ENCODE measurements at places on chromosomes 5 and 9.

- no peak for DNase-seq
Measured at GRCh38 chr5:176550275-176550831, 1.2 kb downstream of the CDHR2 start.

GRCh38 chr9:120538339-120538738, 41.6 kb downstream of the CDK5RAP2 start:
- DNase-seq, result peak; percentile 44

GRCh38 chr9:979983-980382, 3.5 kb downstream of the DMRT3 start:
- no peak for DNase-seq

DNA sequence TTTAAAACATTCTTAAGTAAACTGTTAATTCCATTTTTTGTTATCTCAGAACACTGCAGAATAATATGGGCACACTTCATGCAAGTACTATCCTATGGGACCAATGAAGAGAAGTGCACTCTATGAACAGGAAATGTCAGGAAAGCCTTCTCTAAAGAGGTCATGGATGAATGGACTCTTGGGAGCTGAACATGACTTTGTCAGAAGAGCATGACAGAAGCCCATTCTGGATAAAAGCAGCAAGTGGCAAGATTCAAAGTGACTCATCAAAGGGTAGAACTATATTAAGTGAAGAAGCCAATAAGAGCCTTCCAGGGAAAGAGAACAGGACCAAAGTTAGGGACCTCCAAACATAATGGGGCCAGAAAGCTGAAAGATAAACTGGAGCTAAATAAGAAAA, 94.0 kb downstream of the RAPGEF6 start:
- peak; percentile 18 for DNase-seq

DNA sequence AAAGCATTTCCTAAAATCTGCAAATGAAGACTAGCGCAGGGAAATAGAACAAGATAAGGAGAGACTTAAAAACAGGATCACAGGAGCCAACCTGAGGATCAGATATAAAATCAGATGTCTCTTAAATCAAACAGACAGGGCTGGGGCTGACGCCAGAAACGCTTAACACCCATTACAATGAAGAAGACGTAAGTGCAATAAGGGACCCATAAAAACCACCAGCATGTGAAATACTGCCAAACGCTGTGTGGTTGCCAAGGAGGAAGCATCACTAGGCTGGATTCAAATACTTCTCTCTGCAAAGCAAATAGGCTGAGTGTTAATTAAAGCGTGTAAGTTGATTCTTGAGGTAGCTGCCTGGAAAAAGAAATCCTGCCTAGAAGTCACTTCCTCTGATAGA, 74.4 kb upstream of the ATP10B start:
- peak; percentile 8 for DNase-seq

DNA sequence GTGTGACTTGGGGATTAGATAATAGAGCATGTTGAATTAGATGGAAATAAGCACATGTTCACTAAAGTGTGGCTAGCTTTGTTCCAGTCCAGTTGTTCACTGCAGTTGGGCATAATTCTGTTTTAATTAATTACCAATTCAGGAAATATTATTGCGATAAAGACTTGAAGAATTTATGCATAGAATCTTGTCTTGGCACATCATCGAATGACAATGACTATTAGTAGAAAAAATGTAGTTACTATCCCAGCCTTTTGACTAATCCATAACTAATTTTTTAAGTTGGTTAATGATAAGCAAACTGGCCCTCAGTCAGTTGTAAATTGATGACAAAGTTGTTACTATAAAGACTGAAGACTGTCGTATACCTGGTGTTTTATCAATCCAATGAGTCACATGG, 10.5 kb downstream of the LNPEP start:
- no peak for DNase-seq

DNA sequence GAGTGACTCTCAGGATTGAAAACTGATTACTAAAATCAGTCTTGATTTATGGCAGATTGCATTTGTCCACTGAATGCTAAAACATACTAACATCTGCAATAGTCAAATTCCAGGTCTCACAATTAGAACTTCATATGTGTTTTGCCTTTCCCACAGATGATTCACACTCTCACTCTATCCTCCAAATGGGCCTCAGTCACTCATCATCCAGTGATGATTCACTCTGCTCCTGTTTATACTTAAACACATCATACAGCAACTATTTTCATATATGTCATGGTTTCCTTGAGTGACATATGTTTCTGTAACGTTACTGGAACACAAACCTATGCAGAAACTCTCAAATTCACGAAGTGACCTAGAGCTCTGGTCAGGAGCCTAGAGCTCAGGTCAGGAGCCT, 512.9 kb downstream of the HINT1 start:
- peak; percentile 91 for DNase-seq

DNA sequence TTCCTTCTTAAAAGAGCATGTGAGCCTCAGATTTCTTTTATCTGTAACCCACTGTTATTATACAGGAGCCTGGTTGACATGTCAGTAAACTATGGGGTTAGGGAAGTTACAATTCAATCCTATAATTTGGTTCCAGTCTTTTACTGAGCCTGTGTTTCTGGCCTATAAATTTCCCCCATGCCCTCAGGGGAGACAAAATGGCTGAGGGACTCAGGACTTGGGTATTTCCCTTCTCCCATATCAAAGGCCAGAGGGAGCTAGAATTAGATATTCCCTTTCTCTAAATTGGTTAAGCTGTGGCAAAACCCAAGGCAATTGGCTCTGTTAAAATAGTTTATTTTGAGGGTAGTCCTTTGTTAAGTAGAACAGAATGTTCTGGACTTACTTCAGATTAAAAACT, 823.2 kb downstream of the TLE1 start:
- DNase-seq, result no peak

- no peak for DNase-seq
Measured at GRCh38 chr9:26548781-26549290, 343.8 kb downstream of the CAAP1 start.

- peak; percentile 51 for DNase-seq
Measured at GRCh38 chr5:18216016-18216415, 581.8 kb downstream of the TAF11L14 start.

DNA sequence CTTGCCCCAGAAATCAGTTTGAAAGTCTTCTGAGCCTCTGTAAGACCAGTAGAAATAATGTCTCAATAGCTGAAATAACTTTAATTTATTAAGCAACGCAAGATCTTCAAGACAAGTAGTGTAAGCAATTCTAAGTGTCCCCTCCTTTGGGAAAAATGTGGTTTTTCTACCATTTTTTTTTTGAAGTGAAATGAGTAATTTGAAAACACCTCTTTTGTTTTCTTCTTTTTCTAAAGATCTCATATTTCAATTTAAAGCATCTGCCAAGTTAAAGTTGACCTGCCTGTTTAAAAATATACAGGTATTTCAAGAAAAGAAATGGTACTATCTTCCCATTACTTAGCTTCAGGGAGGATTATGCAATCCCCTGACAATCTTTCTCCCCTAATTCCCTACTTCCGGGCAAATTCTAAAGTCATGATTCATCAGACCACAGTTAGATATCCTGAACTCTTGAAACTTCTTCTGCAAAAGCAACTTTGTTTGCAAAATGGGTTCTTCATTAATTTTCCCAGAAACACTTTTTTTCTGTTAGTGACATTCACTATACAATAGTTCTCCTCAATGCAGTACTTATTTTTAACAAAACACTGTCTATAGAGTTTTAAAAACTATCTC, 7.8 kb upstream of the ANXA1 start:
- DNase-seq, result peak; percentile 89

DNA sequence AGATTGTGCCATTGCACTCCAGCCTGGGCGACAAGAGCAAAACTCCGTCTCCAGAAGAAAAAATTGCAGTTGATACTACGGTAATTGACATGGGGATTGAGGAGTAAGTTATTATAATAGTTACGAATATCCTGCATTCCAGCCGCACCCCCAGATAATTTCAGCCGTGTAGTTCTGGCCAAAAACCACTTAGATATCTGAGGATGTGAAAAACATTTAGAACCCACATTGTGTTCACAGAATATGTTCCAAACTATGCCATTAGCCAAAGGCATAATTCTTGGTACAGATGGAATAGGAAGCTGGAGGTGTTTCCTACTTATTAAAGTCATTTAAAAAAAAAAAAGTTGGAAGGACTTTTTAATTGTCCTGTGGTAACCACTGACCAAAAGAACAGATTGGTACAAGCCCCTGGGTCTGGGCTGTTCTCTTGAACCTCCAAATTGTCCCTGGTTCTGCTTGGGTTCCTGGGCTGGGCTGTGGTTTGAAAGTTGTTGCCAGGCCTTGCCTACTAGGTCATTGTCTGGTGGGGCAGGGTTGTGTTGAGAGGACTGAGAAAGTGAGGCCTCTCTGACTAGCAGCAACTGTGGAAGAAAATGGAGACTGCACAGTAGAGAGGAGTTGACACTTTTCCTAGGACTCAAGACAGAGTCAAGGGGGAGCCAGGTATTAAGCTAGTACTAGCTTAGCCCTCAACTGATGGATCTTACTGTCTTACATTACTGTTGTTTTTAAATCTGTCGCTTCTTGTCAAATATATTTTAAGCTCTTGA, 198.8 kb downstream of the NR3C1 start:
- DNase-seq, result no peak

DNA sequence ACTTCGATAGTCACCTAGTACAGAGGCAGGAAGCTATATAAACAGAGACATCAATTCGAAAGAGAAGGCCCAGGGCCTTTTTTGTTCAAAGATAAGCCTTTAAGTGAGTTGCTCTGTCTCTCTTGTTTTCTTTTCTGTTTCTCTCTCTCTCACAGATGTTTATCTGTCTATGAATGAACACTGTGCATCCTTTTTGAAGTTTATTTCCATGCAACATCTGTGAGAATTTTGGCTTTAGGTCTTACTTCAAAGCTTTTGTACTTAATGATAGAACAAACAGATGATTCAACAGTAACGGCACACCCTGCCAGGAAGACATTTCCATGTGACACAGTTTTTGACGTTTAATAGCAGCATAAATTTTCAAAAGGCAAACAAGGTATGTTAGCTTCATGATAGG, 1413.1 kb upstream of the CDH6 start:
- no peak for DNase-seq

DNA sequence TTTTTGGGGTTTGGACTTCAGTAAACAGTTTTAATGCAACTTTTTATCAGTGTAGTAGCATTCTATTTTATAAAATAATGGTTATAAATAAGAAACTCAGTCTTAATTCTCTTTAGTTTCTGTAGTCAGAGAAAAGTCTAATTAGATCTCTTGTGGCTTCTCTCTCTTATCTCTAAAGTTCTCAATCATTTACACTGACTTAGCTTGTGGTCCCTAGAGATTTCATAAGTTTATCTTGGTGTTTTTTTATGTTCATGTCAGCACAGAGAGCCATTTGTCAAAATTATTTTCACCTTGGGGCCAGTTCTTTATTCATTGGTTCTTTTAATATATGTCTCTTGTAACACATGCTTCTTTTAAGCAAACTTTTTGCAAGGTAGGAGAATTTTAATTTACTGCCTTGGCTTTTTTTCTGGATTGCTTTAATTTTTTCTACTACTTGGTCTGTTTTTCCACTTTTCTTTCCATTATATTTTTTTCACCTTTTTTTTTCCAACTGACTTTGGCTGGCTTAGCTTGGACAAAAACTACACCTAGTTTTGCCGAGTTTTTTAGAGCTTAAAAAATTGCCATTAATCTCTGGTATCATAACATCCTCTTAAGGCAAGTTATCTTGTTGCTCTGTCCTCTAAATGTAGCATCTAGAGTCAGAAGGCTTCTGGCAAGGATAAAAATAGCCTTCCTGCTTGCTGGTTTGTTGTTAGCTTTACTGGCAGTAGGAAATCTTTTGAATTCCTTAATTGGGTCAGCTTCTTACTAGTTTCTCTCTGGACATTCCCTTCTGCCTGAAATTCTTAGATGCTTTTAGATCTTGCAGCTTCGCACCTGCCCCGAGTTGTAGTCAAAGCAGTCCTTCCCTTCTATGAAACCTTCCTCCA, 35.3 kb downstream of the CPEB4 start:
- no peak for DNase-seq

GRCh38 chr5:139904816-139905661, 109.4 kb downstream of the PSD2 start:
- peak; percentile 18 for DNase-seq

DNA sequence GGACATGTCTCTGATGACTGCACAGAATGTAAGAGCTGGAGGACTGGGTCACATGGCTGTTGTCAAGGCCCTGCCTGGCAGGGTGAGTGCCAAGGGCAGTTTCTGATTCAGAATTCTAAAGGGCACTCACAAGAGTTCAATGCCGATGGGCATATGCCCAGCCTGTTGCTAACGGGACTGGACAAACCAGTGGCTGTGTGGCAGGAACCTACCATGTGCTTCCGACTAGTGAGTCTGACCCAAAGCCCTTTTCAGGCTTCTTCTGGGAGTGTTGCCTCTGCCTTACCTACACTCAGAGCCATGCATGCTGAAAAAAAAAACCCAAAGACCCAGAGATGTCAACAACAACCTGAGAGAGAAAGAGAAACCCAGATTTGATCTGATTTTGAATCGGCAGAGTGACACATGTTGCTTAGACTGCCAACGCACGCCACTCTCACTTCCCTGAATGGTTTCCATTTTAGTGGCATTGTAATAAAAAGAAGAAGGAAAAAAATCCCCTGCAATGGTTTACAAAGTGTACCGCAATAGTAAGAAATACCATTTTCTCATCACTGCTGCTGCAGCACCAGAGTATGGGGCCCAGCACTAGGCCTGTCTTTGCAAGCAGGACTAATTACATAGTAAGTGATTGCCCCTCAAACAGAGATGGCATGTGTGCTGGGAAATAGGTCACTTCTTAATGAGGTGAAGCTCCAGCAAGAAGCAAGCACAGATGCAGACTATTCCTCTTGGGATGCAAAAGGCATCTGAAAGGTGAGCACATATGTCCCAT, 194.3 kb downstream of the PALM2AKAP2 start:
- DNase-seq, result no peak

GRCh38 chr9:100474082-100474923, 1.4 kb downstream of the TMEFF1 start:
- DNase-seq, result no peak

DNA sequence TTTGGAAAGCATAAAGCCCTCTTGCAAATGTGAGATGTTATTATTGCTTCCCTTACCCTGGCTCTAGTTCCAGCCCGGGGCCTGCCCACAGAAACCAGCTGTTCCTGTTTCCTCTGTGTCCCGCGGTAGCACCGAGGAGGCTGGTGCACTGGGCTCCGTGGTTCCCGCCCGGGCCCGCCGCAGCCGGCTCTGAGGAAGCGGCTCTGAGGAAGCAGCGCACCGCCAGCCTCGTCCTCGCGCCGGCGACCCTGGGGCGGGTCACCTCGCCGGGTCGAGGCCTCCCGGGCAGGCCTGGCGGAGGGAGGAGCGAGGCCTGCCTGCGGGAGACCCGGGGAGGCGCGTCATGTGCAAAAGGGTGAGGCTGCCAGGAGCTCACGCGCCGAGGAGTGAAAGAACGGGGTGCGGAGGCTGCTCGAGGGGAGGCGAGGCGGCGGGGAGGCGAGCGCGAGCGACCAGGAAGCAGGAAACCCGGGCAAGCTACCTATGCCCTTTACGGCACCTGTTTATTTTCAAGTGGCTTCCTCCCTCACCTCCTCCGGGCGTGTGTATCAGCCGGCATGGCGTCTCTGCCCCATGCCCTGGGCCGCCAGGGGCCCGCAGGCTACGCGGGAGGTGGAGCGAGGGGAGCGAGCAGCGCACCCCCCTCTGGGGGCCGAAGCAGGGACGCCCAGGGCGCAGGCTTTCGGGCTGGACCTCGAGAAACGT, 61.3 kb upstream of the MEGF10 start:
- DNase-seq, result no peak

GRCh38 chr5:160263326-160263855, 34.1 kb downstream of the FABP6 start:
- no peak for DNase-seq
